ENCODE measurements at places on chromosomes 7 and 10. TPM values are rescaled to one million over a fixed set of nuclear protein-coding genes. Genes with fewer than 3 reads are reported as not detected.

Gene C10orf105
- total RNA-seq: 0.11 TPM

Gene LRRTM3
- 0.06 TPM for total RNA-seq

Gene MYO3A
- total RNA-seq: not detected

Gene DIP2C
- 38.6 TPM for total RNA-seq

Gene TPK1
- 2.7 TPM for total RNA-seq

Gene ANKRD26
- 7.4 TPM for total RNA-seq

Gene MPP7
- total RNA-seq: 51.9 TPM

Gene NKX1-2
- total RNA-seq: not detected

Gene TRDMT1
- 5.8 TPM for total RNA-seq

Gene SLC26A5
- total RNA-seq: not detected

Gene FGFBP3
- total RNA-seq: 1.0 TPM

Gene SPDYE5
- total RNA-seq: not detected

Gene ASIC3
- total RNA-seq: 1.5 TPM

Measured in esophagus muscularis mucosa (tissue), 4 donors.